Body of pancreas (tissue), 4 donors: ENCODE measurements at places on chromosomes 5 and 9. TPM values are rescaled to one million over a fixed set of nuclear protein-coding genes. Genes with fewer than 3 reads are reported as not detected.

DNA sequence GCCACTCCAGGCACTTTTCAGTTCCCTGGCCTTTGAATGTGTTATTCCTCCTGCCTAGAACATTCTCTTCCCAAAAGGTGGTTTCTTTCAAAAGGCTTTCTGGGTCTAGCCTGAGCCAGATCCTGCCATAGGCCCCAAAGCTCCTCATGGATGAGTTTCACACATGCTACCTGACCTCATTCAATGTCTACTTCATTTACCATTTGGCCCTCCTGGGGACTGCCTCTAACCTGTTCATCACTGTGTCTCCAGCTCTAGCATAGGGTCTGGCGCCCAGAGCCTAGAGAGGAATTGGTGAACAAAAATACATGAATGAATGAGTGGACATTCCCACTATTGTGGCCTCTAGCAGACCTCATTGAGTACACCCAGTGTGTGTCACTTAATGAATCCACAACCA lies 5.4 kb upstream of the P4HA2 start:
- no peaks in the 10 kb centered on the region for H3K36me3 ChIP-seq
- no peak overlapping the region for H3K4me3 ChIP-seq
- peaks cover 8% of the 10 kb centered on the region for H3K4me1 ChIP-seq
- no peak overlapping the region for H3K27ac ChIP-seq
- DNase-seq = no peak

DNA sequence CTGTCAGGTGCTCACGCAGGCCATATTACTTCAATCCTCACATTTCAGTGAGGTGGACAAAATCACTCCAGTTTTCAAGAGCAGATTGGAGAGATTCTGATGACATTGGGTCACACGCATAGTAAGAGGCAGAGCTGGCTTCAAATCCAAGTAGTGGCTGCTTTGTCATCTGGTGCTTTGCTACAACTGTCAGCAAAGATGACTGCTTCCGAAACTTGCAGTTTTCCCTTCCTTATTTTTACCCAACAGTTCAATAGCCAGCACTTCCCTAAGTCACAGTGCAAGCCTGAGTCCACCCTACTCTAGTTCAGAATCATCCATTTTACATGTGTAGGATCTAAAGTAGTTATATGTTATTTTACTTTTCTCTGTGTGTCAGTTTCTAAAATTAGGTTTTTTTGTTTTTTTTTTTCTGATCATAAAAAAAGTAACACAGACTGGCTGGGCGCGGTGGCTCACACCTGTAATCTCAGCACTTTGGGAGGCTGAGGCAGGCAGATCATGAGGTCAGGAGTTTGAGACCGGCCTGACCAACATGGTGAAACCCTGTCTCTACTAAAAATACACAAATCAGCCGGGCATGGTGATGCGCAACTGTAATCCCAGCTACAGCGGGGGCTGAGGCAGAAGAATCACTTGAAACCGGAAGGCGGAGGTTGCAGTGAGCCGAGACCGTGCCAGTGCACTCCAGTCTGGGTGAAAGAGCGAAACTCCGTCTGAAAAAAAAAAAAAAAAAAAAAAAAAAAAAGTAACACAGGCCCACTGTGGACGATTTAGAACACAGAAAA lies 49.6 kb downstream of the ANKDD1B start:
- H3K27ac ChIP-seq = no peak overlapping the region
- peaks cover 3% of the 10 kb centered on the region for H3K4me1 ChIP-seq
- no peak for DNase-seq
- no peaks in the 10 kb centered on the region for H3K27me3 ChIP-seq

- H3K27me3 ChIP-seq = no peaks in the 10 kb centered on the region
- H3K4me3 ChIP-seq = no peak overlapping the region
- DNase-seq = no peak
- H3K4me1 ChIP-seq = peaks cover 9% of the 10 kb centered on the region
These were observed 566.7 kb upstream of the KLF4 start for GRCh38 chr9:108056084-108056804.

DNA sequence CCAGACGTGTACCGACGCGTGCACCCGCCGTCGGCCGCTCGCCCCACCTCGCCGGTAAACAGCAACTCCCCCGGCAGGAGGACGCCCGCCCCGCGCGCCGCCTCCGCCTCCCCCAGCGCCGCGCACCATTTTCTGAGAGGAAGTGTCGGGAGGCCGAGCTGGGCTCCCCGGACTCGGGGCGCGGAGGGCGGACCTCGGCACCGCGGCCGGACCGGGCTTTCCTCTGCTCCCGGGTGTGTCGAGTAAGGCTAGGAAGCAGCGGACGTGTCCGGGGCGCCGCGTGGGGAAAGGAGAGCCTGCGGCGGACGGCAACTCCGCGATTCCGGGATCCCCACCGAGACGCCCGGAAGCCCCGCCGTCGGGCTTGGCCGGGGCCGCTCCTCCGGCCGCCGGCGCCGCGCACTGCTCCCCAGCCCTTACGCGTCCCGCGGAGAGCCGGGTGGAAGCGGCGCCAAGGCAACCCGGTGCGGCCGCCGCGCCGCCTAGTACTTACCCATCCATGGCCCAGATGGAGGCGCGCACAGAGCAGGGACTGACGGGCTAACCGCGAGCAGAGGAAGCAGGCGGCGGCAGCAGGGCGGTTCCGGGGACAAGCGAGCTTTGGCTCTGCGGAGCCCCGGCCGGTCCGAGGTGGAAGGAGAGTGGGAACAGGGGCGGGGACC lies at the start of gene PTBP3:
Gene PTBP3, minus strand, starts transcription at position 643 of the 662 bp plus-strand sequence. CDS start 35,754 bp downstream, outside the sequence.
- H3K4me3 ChIP-seq = peak within 1 kb of the TSS; percentile 98
- no peaks in the 10 kb centered on the region for H3K27me3 ChIP-seq
- peak; percentile 80 for DNase-seq
- peaks cover 32% of the 10 kb centered on the region for H3K4me1 ChIP-seq

GRCh38 chr9:73059247-73059646 lies 92.4 kb upstream of the ANXA1 start:
- no peaks in the 10 kb centered on the region for H3K4me1 ChIP-seq
- no peaks in the 10 kb centered on the region for H3K27me3 ChIP-seq
- no peak overlapping the region for H3K27ac ChIP-seq
- no peak overlapping the region for H3K4me3 ChIP-seq

GRCh38 chr5:109388407-109388806 lies 21.4 kb downstream of the PJA2 start:
- H3K27ac ChIP-seq = no peak overlapping the region
- no peaks in the 10 kb centered on the region for H3K36me3 ChIP-seq
- H3K4me1 ChIP-seq = peaks cover 35% of the 10 kb centered on the region
- H3K4me3 ChIP-seq = no peak overlapping the region

PCDHB13 gene
- 7.6 TPM for total RNA-seq

DNA sequence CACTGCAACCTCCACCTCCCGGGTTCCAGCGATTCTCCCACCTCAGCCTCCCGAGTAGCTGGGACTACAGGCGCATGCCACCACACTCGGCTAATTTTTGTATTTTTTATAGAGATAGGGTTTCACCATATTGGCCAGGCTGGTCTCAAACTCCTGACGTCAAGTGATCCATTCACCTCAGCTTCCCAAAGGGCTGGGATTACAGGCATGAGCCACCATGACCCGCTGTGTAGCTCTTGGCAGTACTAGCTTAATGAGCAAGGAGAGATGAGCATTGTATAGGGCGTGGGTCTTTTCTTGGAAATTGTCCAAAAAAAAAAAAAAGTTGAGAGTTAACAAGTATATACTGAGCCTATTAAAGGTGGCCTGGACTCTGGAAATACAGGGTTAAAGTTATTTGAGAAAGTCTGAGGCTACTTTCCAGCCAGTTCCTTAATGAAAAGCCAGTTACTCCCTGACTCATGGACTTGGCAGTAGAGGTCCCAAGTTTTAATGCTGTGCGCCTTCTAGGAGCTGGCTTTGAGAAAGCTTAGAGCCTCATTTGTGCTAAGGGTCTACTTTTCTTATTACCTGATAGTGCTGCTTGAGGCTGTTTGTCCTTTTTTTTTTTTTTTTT lies 4.2 kb upstream of the FGF18 start:
- no peaks in the 10 kb centered on the region for H3K27me3 ChIP-seq
- H3K4me1 ChIP-seq = peaks cover 18% of the 10 kb centered on the region
- no peak overlapping the region for H3K27ac ChIP-seq
- no peak overlapping the region for H3K4me3 ChIP-seq
- H3K36me3 ChIP-seq = no peaks in the 10 kb centered on the region

GRCh38 chr9:112764837-112765236 lies 14.3 kb downstream of the SNX30 start:
- peak; percentile 87 for DNase-seq
- H3K27me3 ChIP-seq = no peaks in the 10 kb centered on the region
- H3K4me1 ChIP-seq = peaks cover 9% of the 10 kb centered on the region
- H3K27ac ChIP-seq = peak overlapping the region; percentile 68
- no peaks in the 10 kb centered on the region for H3K36me3 ChIP-seq

ARL14EPL gene
- not detected for total RNA-seq

GRCh38 chr9:127273326-127273725 lies 8.8 kb downstream of the GARNL3 start:
- H3K27ac ChIP-seq = no peak overlapping the region
- no peak overlapping the region for H3K4me3 ChIP-seq
- no peaks in the 10 kb centered on the region for H3K36me3 ChIP-seq
- H3K27me3 ChIP-seq = no peaks in the 10 kb centered on the region

- DNase-seq = no peak
- no peaks in the 10 kb centered on the region for H3K4me1 ChIP-seq
- H3K27ac ChIP-seq = no peak overlapping the region
- H3K4me3 ChIP-seq = no peak overlapping the region
- no peaks in the 10 kb centered on the region for H3K27me3 ChIP-seq
- no peaks in the 10 kb centered on the region for H3K36me3 ChIP-seq
These were observed 44.5 kb upstream of the ORM1 start for GRCh38 chr9:114278356-114278755.

DNA sequence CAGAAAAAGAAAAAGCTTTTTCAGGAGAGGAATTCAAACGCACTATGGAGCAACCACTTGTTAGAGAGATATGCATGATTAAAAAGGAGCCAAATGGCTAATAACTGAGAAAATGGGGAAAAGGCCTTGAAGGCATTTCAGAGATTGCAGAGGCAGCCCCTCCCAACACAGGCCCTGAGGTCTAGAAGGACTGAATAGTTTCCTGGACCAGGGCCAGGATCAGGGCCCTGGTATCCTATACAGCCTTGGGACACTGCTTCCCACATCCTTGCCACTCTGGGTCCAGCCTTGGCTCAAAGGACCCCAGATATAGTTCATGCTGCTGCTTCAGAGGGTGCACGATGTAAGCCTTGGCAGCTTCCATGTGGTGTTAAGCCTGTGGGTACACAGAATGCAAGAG lies 20.7 kb upstream of the FEM1C start:
- no peak for DNase-seq
- H3K4me3 ChIP-seq = no peak overlapping the region
- H3K36me3 ChIP-seq = no peaks in the 10 kb centered on the region
- no peak overlapping the region for H3K27ac ChIP-seq

C8G gene
- not detected for total RNA-seq

GDF9 gene
- 0.33 TPM for total RNA-seq
